ENCODE measurements at places on chromosomes 3 and 15.
A peak's percentile ranks its signal among the peaks of the same experiment; 100 is the strongest.

GRCh38 chr3:42600111-42600957 lies at the start of gene NKTR:
NKTR (plus strand) TSS chr3:42600686; CDS start chr3:42601007, 321 bp downstream.
- peak; percentile 99 for DNase-seq

DNA sequence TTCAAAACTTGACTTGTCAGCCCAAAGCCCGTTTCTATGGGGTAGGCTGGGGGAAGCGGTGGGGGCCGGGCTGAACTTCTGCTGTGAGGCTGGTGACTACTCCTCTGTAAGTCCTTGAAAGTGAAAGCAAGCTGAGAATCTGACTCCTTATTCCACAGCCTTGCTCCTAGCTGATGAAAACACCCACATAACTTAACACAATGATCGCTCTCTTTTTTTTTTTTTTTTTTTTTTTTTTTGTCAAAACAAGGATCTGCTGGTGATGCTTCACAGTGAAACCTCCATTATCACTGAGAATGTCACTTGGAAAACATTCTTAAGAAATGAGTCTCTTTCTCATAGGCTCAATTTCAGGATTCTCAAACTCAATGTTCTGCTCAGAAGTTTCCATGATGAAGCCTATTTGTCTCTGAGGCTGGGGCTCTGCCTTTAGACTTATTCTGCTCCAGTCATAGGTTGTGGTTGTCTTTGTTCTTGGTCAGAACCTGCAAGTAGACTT lies 31.4 kb upstream of the TKT start:
- no peak for DNase-seq

DNA sequence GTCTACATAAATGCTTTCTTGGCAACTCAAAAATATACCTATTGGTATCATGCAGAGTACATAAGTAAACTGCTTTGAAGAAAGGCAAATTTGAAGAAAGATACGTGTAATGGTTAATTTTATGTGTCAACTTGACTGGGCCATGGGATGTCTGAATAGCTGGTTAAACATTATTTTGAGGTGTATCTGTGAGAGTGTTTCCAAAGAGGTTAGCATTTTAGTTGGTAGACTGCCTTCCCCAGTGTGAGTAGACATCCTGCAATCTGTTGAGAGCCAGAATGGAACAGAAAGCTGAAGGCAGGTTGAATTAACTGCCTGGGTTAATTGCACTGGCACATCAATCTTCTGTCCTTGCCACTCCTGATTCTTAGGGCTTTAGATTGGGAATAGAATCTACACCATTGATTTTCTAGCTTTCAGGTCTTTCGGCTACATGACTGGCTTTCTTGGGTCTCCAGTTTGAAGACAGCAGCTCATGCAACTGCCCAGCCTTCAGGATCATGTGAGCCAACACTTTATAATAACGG lies 98.3 kb downstream of the CMSS1 start:
- no peak for DNase-seq

DNA sequence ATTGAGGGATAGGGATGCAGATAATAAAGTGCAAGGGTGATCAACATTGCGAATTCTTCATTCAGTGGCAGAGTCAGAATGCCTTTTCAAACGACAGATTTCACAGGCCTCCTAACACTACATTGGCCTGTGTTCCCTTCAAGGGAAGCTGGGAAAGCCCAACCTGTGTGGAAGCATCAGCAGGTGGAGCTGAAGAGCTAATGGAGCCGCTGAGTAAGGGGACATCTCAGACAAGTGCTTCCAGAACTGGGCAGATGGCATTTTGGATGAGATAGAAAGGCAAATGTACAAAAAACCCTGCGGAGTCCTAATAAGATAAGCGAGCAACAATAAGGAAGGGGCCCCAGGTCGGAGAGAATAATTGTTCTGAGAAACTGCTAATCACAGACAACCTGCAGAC lies 8.5 kb upstream of the SLC24A5 start:
- peak; percentile 15 for DNase-seq

DNA sequence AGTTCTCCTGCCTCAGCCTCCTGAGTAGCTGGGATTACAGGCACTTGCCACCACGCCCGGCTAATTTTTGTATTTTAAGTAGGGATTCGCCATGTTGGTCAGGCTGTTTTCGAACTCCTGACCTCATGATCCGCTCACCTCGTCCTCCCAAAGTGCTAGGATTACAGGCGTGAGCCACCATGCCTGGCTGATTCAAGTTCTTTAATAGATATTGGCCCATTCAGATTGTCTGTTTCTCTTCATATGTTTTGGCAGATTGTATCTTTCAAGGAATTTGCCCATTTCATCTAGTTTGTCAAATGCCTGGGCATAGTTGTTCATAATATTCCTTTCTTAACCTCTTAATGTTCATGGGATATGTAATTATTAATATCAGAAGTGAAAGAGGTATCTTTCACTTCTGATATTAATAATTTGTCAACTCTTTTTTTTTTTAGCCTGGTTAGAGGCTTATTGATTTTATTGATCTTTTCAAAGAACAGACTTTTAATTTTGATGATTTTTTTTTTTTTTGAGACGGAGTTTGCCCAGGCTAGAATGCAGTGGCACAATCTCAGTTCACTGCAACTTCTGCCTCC lies 40.2 kb upstream of the ZFAND6 start:
- no peak for DNase-seq

DNA sequence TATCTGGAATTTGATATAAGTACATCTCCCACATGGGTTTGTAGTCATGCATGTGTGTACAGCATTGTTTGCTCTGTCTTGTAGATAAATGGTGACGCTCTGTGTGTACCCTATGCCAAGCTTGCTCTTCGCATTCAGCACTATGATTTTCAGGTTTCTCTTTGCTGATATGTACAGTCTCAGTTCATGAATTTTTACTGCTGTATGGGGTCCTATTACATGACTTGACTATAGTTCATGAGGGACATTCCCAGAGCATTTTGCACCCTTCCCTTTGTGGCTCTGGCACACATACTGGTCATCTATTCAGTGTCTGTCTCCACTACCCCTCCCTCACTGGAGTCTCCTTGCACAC lies 132.7 kb downstream of the EEFSEC start:
- no peak for DNase-seq

- peak; percentile 70 for DNase-seq
Observed at GRCh38 chr3:151305060-151305774, 11.4 kb downstream of the GPR87 start.

- DNase-seq, result no peak
Observed at GRCh38 chr3:190790185-190790584, 72.3 kb downstream of the GMNC start.

DNA sequence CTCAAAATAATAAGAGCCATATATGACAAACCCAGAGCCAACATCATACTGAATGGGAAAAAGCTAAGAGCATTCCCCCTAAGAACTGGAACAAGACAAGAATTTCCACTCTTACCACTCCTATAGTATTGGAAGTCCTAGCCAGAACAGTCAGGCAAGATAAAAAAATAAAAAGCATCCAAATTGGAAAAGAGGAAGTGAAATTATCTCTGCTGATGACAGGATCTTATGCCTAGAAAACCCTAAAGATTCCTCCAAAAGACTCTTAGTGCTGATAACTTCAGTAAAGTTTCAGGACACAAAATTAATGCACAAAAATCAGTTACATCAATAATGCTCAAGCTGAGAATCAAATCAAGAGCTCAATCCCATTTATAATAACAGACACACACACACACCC lies 45.9 kb upstream of the SLC2A2 start:
- DNase-seq, result no peak

DNA sequence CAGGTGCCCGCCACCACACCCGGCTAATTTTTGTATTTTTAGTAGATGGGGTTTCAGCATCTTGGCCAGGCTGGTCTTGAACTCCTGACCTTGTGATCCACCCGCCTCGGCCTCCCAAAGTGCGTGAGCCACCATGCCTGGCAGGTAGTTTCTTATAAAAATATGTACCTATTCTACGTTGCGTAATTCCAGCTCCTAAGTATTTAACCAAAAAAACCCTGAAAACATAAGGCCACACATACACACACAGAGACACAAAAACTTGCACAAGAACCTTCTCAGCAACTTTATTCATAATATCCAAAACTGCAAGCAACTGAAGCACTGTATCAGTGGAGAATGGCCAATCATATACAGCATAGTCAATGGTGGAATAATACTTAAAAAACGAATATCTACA lies 5.3 kb downstream of the RNF168 start:
- DNase-seq, result no peak

DNA sequence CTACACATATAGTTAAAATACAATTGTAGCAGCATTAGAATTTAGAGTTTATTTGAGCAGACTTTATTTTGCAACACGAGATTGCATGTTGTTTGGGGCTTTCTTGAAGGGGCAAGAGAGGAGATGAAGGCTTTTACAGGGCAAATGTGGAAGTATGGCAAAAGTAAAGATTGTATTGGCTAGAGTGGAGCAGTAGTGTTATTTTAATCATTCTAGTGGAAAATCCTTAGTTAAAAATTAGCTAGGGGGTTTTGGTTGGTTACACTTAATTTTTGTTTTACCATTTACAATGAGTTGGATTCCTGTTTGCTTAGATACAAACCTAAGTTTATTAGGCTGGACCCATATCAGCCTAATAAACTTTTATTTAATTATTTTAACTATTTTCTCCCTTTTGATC lies 4.6 kb downstream of the OR5H15 start:
- DNase-seq, result no peak

DNA sequence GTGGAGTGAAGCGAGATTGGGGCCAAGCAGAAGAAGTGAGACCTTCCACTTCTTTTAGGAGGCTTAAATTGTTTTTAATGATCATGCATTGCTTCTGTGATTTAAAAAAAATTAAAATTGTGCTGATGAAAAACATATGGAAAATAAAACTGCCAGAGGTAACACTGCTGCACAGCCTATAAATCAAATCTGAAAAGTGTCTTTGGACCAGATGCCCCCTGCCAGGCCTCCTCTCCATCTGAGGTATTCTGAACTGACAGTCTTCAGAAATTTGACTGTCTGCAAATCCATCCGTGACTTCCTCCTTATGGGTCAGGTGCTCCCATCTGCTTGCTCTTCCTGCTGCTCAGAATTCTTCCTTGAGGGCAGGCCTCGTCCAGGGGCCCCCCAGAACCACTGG lies 108.5 kb upstream of the NR2E3 start:
- no peak for DNase-seq

GRCh38 chr3:86047161-86047560 lies 943.8 kb downstream of the VGLL3 start:
- no peak for DNase-seq

DNA sequence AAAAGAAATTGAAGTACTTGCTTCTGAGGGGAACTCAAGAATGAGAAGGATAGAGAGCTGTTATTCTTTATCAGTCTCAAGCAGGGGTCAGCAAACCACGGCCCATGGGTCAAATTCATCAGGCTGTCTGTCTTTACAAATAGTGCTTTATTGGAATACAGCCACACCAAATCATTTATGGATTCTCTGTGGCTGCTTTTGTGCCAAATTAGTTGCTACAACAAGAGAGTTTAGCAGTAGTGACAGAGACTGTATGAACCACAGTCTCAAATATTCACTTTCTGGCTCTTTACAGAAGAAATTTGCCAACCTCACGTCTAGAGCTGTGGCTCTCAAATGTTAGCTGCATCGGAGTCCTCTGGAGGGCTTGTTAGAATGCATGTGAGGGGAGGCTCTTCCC lies 258.0 kb upstream of the RARB start:
- DNase-seq, result no peak

- DNase-seq, result no peak
Observed at GRCh38 chr3:10460951-10461545, 44.3 kb downstream of the ATP2B2 start.

DNA sequence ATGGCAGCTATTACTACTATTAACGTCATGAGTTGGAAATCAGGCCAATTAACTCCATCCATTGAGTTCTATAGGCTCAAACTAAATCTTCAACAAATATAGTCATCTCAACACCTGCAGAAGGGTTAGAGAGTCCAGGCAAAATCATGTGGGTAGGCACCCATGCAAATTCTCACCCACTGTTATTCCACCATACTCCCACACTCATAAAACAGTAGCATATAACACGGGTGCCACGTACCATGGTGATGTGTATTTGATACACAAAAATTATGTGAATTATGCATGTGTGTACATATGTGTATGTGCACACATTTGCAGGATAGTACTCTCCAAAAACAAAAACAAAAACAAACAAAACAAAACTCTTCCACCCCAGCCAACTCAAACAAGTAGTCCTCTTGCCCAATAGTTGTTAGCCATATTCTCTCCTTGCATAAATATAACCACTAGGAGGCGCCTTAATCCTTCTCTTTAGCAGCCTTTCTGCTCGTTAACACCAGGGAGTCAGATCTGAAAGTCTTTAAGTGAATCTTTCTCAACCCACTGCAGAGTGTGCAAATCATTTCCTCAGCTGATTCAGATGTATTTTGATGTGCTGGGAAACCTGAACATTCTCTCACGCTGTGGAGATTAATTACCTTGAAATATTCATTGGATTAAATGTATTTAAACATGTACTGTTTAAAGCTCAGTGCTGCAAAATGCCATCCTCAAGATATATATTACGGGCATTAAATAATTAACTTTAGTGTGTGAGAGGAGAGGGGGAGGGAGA lies 38.0 kb upstream of the COPB2 start:
- DNase-seq, result peak; percentile 78

- no peak for DNase-seq
Observed at GRCh38 chr15:56744701-56745683, 11.7 kb upstream of the ZNF280D start.

DNA sequence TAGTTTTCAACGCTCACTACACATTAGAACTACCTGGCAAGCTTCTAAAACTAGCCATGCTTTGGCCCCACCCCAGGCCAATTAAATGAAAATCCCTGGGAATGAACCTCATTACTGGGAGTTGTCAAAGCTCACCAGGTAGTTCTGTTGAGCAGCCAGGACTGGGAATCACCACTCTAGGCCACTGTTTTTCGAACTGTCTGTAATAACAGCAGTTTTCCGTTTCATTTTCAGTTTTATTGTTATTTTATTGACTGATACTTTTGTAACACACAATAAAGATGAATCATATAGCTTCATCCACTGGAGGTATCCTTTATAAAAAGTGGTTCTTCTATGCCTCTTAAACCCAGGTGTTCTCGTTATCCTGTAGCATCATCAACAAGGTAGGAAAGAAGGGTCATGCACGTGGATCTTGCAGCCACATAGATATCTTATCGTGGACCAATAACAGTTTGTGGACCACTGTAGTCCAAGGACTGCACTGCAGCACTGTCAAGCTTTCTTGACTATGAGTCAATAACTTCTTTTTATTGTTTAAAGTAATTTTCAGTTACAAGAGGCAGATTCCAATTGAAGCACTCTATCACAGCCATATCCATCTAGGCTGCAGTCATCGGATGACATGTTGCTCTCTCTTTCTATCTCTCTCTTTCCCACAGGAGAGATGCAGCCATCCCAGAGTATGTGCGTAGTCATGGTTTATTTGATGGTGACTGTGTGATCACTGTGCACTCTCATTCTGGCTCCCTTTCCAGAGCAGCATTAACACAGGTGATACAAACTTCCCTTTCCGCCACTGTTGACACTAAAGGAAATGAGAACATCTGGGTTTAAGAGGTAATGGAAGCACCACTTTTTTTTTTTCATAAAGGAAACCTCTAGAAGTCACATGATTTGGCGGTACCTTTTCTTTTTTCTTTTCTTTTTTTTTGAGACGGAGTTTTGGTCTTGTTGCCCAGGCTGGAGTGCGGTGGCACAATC lies 39.0 kb upstream of the BLM start:
- no peak for DNase-seq

Data from large intestine (tissue), 12 donors.